ENCODE measurements at places on chromosomes 4 and X.

DNA sequence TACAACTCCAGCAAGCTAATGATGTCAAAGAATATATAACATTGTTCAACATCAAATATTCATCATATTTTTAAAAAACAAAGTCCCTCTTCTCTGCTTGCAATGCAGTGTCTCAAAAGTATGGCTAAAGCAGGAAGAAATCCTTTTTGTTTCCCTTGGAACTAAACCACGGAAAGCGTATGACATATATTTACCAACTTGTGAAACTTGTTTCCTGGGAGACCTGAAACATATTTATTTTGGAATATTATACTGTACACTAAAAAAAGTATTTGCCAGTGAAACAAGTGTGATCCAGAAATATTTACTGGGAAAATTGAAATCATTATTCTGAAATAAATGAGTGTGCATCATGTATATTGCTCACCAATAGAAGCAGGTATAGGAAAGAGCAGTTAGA is 156.0 kb upstream of the ANKRD50 start:
- no peak for DNase-seq

GRCh38 chr4:78166622-78167021 is 109.5 kb downstream of the FRAS1 start:
- no peak for DNase-seq

- DNase-seq: no peak
Measured at GRCh38 chrX:17359500-17359899, 15.5 kb upstream of the NHS start.

DNA sequence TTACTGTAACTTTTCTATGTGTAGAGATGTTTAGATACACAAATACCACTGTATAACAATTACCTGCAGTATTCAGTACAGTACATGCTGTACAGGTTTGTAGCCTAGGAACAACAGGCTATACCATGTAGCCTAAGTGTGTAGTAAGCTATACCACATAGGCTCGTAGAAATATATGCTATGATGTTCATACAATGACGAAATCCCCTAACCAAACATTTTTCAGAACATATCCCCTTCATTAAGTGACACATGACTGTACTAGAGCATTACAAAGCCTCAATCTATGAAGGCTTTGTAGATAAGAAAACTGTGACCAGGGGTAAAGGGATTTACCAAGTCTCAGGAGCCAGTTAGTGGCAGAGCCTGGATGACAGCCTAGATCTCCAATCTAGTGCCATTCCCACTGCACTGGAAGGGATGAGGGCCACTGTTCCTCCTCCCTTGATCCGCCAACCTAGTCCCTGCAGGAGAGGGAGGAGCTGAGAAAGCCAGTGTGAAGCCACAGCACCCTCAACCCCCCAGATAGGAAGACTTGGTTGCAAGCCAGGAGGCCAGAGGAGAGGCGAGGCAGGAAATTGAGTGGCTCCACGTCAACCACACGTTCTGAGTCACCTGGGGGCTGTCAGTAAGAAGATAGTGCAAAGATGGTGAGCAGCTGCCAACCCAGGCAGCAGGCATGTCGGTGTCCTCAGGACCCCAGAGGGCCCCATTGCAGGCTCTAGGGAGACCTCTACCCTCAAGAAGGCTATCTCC is 227.7 kb downstream of the BCOR start:
- DNase-seq: no peak

- DNase-seq: no peak
Measured at GRCh38 chr4:25943805-25944204, 29.8 kb downstream of the SMIM20 start.

DNA sequence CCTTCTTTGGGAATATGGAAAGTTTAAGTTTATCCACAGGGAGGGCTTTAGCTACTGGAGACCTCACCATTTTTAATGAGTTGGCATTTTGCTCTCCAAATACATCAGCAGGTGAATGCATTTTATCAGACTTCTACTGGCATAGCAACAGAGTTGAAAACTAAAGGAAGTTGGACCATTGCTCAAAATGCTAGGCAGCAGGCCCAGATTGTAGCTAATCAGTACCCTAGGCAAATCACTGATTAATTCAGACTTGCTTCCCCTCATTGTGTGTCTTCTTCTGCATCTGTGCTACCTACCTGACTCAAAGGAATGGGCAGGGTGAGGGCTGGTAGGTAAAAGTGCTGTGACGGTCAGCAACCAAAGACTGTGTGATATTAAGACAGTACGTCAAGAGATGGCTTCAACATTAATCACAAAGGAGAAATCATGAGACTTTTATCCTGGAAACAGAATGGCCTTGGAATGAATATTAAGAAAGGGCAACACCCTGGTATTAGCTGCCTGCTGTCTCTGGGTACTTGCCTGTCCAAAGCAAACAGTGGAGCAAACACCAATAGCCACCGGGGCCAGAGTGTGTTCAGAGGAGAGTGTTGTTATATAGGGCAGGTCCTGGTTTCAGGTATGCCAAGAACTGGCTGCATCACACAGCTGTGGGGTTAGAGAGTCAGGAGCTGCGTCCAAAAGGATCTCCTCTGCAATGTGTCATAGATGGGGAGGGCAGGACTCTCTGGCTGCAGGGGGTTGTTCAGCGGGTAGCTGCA is 17.1 kb upstream of the SMIM20 start:
- no peak for DNase-seq

- no peak for DNase-seq
Measured at GRCh38 chr4:27024805-27025204, 164.2 kb downstream of the STIM2 start.

DNA sequence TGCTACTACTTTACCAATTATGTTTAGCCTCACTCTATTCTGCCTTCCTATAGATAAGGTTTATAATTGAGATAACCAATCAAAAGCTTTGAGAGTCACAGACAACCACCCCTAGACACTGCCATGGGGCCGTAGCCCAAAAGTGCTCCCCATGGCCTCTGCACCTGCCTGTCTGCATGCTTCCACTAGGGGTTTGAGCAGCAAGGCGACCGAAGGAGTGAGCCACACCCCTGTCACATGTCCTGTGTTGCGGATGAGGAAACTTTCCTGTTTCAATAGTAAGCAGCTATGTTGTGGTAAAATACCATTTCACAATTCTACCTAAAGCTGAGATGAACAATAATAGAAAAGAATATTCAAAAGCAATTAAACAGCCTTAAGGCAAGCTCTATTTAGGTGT is 856.0 kb upstream of the FRG1 start:
- no peak for DNase-seq

DNA sequence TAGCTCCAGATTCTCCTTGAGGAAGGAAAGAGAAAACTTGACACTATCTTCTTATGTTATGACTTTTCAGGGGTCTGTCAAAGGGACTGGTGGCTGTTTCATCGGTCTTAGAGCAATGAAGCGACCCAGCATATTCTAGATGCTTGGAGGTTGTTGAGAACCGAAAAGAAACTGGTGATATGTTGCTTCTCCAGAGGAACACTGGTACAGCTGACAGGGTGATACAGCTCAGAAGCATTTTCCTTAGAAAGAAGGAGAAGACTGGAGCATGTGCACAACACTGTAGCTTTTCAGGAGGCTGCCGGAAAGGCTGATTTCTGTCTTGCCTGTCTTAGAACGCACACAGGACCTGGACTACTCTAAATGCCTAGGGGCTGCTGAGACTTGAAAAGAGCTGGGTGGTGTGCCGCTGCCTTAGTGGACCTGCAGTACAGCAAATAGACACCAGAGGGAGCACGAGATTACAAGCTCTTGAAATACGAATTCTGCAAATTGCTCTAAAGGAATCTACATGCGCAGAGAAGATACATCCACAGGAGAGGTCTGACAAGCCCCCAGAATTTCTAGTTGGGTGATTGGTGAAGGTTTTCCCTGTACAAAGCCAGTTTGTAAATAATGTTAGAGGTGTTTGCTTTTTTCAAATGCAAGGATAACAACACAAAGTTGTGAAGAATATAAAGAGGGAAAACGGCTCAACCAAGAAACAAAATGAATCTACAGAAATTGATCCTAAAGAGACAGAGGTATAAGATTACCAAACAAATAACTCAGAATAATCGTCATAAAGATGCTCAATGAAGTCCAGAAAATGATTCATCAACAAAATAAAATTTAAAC is 223.1 kb upstream of the DMD start:
- DNase-seq: peak; percentile 1

Data from NCI-H2171 (cell line).